ENCODE measurements at places on chromosomes 5 and 9. TPM values are rescaled to one million over a fixed set of nuclear protein-coding genes. Genes with fewer than 3 reads are reported as not detected.

Gene NR4A3
- 12.4 TPM for total RNA-seq

Gene PCDHGA11
- total RNA-seq = 5.6 TPM

Gene CAMLG
- 40.4 TPM for total RNA-seq

Gene RPS14
- 2,241 TPM for total RNA-seq

Gene SPINK6
- total RNA-seq = 1.6 TPM

Gene ZNF658
- 0.84 TPM for total RNA-seq

Gene CETN3
- total RNA-seq = 9.1 TPM

Gene SARDH
- total RNA-seq = 0.56 TPM

Gene ROR2
- total RNA-seq = 9.0 TPM

Gene SCGB3A2
- not detected for total RNA-seq

Gene NINJ1
- 63.3 TPM for total RNA-seq

Gene COL27A1
- total RNA-seq = 10.2 TPM

Gene WDR38
- total RNA-seq = 0.36 TPM

Gene SHC3
- 7.4 TPM for total RNA-seq

All from omental fat pad (tissue), 4 donors.